ENCODE measurements at places on chromosomes 4 and X.

DNA sequence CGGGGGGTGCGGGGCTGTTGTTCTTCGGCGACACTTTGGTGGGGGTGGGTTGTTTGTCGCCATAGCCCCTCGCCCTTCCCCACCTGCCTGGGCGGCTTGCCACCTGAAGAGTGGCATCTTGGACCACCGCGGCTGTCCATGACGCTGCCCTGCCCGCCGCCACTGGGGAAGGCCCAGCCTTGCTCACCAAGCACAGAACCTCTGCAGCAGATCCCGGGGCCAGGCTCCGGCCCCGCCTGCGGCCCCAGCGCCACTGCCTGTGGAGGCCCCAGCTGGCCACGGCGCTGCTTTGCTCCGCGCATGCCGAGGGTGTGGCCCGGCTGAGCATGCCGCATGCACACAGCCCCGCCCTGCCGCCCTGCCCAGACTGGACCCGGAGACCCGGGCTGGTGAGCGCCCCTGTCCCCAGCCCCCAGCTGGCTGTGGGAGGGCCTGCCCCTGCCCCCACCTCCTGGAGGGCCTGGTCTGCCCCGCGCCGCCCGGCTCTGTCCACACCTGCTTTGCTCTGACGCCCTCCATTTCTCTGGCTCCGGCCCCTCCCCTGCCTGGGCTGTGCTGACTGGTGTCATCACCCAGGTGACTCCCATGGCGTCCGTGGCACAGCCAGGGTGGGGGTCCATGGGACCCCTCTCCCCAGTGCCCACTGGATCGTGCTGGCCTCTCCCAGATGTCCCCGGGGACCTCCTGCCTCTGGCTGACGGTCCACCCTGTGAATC is 5.3 kb downstream of the NAT8L start:
- DNase-seq: no peak

- no peak for DNase-seq
These were observed 95.5 kb downstream of the SOWAHB start for GRCh38 chr4:76802236-76803021.

GRCh38 chr4:144732584-144733428 is 86.8 kb downstream of the HHIP start:
- no peak for DNase-seq

DNA sequence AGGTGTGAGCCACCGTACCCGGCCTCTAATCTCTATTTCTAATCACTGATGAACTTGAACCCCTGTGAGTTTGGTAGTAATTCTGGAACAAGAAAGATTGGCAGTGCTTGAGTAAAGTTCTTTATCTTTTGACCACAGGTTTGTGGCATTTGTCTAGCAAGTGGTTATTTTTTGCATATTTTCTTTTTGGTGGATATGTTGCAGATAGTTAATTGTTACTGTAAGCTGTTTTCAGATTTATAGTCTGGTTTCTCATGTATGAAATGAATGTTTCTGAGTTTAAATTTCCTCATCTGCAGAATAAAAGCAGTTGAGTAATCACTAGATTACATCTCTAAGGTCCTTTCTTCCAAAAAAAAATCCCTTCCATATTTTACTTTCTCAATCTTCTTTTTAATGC is 105.2 kb downstream of the GASK1B start:
- DNase-seq: no peak

Measured in SJCRH30 (cell line).